NCI-H1436 (cell line): ENCODE measurements at places on chromosomes 3 and 15.

- DNase-seq = no peak
Measured at GRCh38 chr15:98855067-98855814, 152.4 kb downstream of the PGPEP1L start.

DNA sequence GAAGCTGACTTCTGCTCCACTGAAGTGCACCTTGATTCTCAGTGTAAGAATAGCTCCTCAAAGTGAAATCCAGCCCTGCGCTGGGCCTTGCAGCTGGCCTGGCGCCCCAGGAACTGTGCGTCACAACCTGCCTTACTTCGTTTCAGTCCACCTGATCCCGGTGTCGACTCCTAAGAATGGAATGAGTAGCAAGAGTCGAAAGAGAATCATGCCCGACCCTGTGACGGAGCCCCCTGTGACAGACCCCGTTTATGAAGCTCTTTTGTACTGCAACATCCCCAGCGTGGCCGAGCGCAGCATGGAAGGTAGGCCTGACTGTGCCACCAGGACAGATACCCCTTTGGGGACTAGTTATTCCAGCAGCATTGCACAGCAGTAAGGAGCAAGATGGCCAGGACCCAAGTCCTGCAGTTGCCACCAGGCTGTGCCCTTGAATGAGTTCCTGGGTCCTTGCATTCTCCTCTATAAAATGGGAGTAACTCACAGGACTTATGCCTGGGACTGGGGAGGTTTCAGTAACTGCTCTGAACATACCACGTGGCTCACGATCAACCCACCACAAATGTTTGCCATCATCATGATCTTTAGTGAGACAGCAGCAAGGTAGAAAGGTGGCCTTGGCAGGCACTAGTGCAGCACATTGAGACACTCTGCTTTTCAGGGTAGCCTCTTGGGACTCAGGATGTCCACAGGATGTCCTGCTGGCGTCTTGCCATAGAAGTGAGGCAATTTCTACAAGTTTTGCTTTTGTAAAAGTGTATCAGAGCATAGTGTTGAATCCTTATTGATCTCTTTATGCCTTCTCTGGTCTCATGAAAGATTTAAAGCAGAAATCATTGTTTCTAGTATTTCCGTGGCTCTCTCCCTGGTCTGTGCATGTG, 46.8 kb downstream of the PXYLP1 start:
- DNase-seq = no peak

GRCh38 chr3:12579905-12580304, 23.0 kb downstream of the MKRN2 start:
- no peak for DNase-seq

- no peak for DNase-seq
Measured at GRCh38 chr3:36211652-36211999, 168.7 kb upstream of the STAC start.

GRCh38 chr3:45917146-45917898, 25.9 kb upstream of the CXCR6 start:
- no peak for DNase-seq

DNA sequence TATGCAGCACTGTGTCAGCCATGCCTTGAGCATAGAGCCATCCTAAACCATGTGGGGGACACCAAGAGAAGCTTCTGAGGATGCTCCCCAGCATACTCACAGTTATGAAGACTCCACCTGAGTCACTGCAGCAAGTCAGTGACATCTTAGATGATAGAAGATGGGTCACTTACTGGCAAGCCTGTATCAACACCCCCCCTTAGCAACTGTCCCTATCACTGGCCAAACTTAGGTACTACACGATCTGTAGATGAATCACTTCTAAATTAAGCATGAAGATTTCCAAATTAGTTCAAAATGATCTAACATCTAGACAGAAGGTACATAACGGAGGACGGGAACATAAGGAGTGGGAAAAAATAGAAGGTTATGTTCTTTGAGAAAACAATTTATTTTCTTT, 13.2 kb upstream of the LMCD1 start:
- DNase-seq = no peak

- DNase-seq = peak; percentile 22
Measured at GRCh38 chr3:177676148-177676547, 478.9 kb upstream of the TBL1XR1 start.

GRCh38 chr15:30954674-30955073, 36.8 kb downstream of the MTMR10 start:
- DNase-seq = no peak

DNA sequence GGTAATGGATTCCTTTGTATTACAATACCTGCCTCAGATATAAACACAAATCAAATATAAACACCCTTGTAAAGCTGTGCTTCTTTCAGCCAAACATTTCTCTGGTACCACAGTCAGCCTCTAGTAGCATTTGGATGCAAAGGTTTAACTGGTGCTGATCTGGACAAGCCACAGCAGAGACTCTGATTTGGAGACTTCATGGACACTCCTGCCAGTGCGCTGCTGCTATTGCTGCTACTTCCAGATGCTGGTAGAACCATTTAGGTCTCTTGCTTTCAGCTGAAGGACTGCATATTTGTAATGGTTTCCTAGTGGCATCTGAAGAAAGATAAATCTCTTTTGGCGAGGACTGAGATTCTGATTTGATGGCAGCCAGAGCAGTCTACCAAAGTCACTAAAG, 36.9 kb downstream of the NCK1 start:
- DNase-seq = no peak

GRCh38 chr15:54571576-54571975, 593.3 kb downstream of the UNC13C start:
- no peak for DNase-seq

DNA sequence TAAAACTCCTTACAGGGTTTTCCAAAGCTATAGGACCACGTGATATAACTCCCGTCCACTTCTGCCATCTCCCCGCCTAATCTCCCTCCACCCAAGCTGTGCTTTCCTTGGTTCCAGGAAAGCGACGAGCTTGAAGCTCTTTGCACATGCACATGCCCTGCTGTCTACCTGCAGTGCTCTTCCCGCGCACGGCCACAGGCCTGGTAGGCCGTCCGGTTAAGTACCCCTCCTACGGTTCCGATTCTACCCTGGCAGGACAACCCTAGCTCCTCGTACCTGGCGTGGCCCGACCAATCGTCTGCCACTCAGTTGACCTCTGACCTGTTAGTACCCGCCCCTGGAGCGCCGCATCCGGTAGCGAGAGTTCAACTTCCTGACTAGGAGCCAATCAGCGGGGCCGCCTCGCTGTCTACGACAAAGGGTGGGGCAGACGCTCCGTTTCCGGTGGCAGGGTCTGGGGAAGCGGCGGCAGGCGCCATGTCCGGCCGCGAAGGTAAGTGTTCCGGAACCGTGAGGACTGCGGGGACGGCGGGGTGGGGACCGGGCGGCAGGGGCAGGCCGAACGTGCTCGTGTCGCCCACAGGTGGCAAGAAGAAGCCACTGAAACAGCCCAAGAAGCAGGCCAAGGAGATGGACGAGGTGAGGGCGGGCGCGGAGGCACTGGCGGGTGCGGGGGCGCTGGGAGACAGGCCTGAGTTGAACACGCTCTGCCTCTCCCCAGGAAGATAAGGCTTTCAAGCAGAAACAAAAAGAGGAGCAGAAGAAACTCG, at the start of the genes CCDC51 and TMA7:
CCDC51 (minus strand) TSS at position 300 of the 770 bp plus-strand sequence. CDS start 4,991 bp downstream, outside the sequence.
TMA7 (plus strand) TSS at position 438 of the 770 bp plus-strand sequence; CDS start at position 478, 40 bp downstream.
- peak; percentile 90 for DNase-seq

GRCh38 chr3:141915016-141915415, 38.6 kb downstream of the ATP1B3 start:
- no peak for DNase-seq

GRCh38 chr3:141427764-141428163, 59.1 kb upstream of the RASA2 start:
- DNase-seq = no peak

- no peak for DNase-seq
Measured at GRCh38 chr3:68088636-68089035, 434.2 kb upstream of the SUCLG2 start.

DNA sequence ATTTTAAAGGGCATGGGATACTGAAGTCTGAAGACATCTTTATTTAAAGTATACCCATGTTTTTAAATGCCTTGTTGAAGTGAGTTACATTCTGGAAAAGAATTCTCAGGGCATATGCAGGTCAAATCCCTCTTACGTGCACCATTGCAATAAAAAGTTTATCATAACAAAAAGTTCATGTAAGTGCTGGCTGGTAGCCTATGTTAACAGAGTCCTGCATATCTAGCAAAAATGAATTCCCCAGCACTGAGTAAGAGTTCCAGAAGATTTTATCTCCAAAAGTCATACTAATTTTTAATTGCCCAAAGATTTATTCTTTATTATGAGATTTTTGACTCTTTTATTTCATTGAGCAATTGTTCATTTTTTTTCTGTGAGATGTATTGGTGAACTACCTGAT, 104.7 kb upstream of the ROBO1 start:
- DNase-seq = no peak

- no peak for DNase-seq
Measured at GRCh38 chr3:126835472-126836219, 131.6 kb downstream of the CHCHD6 start.

GRCh38 chr3:169029674-169030285, 633.7 kb downstream of the MECOM start:
- no peak for DNase-seq

DNA sequence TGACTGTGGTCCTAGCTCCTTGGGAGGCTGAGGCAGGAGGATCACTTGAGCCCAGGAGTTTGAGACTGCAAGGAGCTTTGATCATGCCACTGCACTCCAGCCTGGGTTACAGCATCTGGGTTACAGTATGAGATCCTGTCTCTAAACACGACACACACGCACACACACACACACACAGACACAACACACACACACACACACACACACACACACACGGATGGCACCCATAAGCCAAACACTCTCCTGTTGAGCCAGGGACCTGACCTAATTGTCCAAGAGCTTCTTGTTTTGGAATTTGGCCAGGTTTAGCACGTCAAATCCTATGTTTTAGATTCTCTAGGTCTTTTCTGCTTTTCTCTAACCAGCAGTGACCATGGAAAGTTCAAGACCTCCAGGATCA, 26.8 kb downstream of the EID1 start:
- no peak for DNase-seq

DNA sequence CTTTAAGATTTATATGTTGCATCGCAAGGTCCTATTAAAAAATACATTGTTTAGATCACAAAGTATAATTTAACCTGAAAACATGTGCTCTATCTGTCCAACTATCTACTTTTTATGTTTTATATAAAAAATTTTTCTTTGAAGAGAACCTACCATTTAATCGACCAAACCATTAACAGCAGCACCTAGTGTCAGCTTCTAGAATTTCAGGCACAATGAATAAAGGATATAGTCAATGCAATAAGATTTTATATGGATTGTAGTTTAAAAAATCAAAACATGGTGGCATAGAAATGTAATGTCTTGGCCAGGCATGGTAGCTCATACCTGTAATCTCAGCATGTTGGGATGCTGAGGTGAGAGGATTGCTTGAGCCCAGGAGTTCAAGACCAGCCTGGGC, 313.7 kb downstream of the GAP43 start:
- DNase-seq = no peak

DNA sequence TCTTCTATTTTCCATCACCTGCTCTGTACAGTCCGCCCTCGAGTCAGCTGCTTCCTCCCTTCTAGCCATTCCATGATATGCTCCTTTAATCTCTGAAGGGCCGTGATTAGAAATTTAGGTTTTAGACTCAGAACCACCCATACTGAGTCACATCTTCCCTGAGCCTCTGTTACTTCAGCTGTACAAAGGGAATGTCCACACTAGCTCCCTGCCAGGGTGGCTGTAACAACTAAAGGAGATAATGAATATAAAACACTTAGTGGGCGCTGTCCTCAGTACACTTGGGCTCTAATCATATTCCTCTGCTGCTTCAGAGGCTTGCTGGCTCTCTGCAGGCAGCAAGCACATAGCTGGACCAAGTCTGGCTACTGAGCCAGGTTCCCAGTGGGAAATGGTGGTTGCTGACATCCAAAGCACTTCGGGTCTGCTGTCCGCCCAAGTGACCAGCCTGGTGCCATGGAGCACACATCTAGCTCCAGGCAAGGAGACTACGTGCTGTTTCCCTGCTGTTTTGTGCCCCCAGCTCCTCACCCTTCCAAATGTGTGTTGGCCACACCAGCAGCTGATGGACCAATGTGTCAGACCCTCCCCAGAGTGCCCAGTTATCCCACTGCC, 901 bp upstream of the CHST14 start:
- DNase-seq = no peak

- no peak for DNase-seq
Measured at GRCh38 chr3:39065197-39065596, 13.4 kb downstream of the WDR48 start.

DNA sequence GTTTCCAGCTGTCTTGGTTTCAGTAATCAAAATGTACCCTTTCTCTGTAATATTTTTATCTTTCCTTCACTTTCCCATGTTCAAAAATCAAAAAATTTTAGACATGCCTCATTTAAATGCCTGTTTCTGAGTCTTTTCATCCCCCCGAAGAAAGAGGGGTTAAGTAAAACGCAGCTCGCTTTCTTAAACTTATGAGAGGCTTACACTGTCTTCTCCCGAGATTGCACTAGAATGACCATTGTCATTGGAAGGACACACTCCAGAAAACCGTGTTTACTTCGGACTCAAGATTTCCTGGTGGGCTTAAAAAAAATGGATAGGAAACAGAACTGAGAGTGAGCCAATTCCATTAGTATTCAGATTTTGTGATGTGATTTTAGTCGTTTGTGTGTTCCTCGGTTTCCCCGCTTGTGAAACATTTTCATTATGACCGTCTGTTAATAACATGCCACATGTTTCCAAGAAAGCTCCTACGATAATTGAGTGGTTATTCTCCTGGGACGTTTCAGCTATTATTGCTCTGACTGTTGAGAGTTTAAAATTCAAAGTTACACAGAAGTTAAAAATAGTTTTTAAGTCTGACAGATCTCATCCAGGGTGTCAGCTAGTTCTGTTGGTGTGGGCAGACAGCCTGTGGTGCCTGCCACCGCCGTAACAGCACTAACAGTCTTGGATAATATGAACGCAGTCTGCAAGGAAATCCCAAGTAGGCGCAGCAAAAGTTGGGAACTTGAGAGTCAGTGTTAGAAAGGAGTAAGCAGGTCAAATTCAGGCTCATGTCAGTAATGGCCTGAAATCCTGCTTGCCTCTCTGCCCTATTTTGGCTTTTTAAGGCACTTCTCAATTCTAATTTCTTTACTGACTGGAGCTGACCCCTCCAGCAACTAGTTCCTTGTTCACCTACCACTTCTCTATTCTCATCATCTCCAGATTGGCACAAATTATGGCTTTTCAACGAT, 1.5 kb downstream of the CRYBG3 start:
- no peak for DNase-seq

DNA sequence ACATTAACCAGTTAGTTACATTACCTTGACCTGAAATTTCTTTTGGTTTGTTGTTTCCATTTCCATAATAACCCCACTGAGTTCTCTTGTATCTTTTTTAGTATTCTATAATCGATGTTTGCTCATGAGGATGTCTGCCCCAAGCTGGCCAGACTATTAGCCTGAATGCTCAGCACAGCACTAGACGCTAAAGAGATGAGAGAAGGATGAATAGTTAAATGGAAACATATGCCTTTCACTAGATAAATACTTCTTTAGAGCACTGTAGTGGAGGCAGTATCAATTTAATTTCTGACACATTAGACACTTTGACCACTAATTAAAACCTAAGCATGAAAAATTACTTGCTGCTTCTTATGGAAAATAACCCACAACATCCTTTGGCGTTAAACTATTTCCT, 654.9 kb upstream of the KCNMB2 start:
- no peak for DNase-seq
